ENCODE measurements at places on chromosomes 5 and 9.

DNA sequence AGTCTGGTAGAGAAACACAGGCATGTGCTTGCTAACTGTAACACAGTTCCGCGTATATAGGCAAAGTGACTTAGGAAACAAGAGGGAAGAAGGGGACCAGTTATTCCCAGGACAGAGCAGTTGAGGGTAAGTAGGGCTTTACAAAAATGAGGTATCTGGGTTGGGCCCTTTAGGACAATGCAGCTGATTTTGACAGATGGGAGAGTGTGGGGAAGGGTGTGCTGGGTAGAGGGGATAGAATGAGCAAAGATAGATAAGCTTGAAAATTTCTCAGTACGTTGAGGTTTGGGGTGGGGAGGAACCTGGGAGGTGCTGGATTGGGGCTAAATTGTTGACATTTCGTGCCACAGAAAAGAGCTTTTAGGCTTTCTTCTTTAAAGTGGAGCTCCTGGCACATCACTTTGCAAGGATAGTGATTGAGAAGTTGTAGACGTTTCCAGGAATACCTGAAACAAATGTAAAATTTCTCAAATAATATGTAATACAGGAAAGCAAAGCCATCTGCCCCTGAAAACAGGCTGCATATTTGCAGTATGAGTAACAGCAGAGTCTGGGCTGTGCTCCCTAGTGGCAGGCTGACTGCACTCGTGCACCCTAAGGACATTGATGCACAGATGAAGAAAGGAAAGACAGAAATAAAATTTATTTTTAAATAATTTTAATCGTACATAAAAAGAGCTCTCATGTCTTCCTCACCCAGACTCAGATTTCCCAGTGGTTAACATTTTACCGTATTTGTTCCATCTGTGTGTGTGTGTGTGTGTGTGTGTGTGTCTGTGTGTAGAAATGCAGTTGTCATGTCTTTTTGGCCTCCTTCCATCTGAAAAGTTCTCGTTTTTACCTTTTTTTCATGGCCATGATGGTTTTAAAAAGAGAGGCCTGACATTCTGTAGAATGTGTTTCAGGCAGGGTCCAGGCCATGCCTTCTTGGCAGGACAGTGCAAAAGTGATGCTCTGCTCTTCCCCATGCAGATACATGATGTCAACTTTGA lies 144.9 kb upstream of the DMRT1 start:
- peak; percentile 80 for DNase-seq

DNA sequence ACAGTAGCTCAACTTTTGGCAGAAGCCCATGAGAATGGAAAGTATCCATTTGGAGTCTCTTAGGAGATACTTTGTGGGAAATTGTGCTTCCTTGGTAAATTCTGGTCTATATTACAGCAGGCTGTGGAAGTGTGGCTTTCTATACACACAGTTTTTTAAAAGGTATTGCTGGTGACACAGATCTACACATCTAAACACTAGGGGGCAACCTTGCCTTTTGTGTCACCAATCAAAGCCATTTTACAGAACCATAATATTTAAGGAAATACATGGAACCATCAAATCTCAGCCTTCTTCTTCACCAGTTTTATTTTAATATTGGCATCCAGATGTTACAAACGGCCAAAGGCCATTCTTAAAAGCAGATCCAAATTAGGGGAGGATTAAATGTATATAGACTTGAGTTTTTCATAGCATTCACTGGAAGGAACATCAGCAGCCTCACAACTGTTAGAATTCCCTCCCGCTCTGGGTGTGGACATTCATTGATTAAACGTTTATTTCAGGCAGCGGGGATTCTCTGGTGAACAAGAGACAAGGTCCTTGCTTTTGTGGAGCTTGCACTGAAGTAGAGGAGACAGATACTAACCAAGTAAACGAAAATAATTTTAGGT lies 132.4 kb upstream of the EPB41L4A start:
- peak; percentile 82 for DNase-seq

DNA sequence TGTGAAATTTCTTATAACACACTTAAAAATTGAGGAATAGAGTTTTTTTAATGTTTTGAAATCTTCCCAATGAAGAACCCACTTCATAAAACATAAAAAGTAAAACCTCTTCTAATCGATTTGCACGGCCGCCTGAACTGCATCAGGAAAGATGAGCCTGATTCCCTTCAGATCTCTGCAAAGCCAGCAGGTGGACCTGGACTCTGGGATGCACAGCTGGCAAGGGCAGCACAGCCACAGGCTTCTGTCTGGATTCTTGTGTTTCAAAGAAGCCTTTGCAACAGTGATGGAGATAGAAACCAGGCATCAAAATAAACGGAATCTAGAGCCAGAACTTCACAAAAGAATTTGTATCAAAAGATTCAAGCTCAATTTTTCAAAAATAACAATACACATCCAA lies 36.0 kb upstream of the SPATA31C2 start:
- no peak for DNase-seq

DNA sequence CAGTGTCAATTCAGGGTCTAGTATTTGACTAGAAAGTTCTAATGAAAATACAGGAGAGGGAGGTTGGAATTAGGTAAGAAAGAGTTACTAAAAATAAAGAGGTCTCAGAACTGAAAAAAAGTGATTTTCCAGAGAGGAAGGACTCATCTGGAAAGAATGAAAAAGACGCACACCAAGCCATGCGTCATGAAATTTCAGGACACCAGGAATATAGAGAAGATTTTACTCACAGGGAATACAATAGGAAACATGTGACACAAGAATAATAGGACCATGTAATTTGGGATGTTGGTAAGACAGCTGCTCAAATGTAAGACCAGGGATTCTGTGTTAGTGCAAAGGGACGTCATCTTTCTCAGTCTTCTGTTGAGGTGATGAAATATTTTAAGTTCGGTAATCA lies 224.7 kb downstream of the GDNF start:
- DNase-seq, result peak; percentile 94

DNA sequence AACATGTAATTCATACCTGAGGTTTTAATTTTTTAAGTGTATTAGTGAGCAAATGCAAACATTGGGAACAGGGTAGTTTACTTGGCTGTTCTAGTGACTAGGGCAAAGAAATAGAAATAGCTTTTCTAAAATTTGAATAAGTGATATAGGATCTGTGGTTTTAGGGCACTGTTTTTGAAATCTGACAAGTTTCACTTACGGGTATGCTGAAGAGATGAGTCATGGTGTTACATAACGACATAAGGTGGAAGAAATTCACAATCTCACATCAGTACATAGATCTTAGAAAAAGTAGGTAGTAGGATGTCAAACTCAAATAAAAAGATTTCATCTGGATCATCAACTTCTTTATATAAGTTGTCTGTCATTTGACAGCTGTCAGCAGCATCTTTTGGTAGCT lies 772.3 kb downstream of the MAT2B start:
- DNase-seq, result peak; percentile 51

GRCh38 chr9:20197976-20198685 lies 409.3 kb upstream of the SLC24A2 start:
- no peak for DNase-seq

DNA sequence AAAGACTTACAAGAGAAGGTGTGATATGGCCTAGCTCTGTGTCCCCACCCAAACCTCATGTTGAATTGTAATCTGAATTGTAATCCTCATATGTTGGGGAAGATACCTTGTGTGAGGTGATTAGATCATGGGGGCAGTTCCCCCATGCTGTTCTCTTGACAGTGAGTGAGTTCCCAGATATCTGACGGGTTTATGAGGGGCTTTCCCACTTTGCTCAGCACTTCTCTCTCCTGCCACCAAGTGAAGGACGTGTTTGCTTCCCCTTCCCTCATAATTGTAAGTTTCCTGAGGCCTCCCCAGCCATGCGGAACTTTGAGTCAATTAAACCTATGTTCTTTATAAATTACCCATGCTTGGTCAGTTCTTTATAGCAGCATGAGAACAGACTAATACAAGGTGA lies 49.0 kb downstream of the CDO1 start:
- no peak for DNase-seq

DNA sequence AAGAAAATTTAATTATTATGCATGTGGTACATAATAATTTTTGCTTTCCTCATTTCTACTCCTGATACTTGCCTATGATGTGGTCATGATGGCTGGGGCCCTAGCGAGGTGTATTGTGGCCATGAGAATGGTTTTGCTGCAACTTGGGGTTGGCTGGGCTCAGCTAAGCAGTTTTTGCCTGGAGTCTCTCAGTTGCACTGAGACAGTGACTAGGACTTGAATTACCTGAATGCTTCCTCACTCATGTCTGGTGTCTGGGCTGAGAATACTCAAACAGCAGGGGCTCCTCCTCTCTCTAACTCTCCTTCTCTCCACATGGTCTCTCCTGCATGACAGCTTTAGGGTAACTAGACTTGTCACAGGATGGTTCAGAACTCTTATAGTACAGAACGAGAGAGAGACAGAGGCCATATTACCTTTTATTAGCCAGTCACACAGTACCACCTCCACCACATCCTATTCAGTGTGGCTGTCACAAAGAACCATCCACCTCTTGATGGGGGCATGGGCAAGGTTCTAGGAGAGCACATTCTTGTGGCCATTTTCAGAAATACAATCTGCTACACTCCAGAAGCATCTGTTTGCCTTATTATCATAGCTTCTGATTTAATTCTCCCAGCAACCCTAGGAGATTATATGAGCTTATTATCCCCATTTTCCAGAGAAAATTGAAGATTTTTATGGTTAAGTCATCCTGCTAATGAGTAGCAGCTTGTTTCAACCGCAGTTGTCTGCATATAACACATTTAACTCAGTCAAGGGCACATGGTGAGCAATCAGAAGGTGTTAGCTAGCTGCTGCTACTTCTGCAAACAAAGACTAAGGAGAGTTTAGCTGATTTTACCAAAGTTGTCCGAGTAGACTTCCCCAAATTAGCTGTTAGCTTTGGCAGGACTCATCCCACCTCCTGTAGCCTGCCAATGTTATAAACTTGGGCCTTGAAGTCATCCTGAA lies 245.1 kb downstream of the DOCK8 start:
- DNase-seq, result no peak

GRCh38 chr5:55227664-55228430 lies 732 bp upstream of the MCIDAS start:
- no peak for DNase-seq

DNA sequence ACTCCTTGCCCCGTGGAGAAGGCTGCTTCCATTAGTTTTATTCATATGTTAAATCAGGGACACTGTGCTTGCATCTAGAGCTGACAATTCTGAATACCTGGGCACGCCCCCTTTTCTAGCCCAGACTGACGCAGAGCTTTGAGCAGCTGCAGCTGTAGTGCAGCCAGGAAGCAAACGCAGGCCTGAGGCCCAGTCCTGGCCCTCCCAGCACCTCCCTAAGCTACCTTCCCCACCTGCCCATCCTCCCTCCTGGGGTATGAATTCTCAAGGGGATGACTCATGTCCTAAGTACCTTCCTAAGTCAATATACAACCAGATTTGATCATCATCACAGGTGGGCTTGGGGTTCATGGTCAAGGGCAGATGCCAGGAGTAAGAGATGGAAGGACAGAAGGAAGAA lies 3.5 kb downstream of the PHF19 start:
- no peak for DNase-seq

DNA sequence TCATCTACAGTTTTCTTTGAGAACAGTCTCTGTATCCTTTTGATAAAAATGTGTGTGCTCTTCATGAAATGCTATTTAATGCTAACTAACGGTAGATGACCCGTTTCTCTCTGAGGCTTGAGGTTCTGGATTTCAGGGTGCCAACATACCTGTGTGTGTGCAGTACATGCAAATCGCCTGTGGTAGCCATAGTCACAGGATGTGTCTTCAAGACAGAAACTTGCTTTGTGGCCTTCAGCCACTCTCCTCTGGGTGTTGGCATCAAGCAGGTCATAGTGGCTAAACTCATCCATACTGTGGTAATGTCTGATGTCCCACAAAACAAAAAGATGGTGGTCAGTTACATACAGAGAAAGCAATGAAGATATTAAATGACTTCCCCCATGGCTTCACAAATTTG lies 4.2 kb downstream of the LOX start:
- DNase-seq, result no peak

GRCh38 chr9:14175778-14176177 lies 138.2 kb downstream of the NFIB start:
- DNase-seq, result peak; percentile 65

GRCh38 chr9:127890053-127890452 lies 9.3 kb downstream of the ST6GALNAC6 start:
- no peak for DNase-seq

DNA sequence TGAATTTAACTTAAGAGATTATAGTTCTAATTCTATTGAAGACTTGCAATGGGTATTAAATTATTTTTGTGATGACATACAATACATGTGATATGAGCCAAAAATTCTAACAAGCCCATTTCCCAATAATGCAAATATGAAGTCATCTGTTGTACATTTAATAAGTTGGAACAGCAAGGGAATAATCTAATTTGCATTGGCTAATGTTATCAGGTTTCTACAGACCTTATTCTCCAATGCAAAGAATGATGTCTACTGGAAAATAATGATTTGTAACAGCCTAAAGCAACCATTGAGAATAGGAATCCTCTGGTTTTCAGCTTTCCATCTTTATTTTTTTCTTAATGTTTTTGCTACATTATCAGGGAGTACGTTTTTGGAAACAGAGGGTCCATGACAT lies 89.1 kb upstream of the MINAR2 start:
- DNase-seq, result no peak

GRCh38 chr9:26809795-26810194 lies 82.8 kb downstream of the CAAP1 start:
- peak; percentile 92 for DNase-seq

DNA sequence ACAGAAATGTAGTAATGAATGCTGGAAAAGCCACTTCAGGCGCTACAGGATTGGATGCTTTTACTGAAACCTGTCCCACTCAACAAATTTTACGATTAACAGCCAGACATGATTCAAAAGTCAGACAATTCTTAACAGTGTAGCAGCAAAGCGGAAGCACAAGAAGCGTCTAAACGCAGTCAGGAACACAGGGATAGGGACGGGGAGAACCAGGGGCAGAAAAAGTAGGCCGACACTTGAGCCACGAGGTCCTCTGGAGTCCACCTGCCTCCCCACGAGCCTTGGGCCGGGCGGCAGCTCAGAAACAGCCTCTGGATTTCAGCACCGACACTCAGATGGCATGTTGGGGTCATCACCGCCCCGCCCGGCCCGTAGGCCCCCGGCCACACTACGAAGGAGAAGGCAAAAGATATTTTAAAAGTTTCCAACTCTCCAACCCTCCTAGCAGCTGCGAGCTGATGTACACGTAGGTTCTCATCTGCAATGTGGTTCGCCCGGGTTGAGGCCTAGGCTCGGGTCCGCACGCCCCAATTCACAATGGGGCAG lies 615 bp downstream of the RACK1 start:
- DNase-seq, result no peak

GRCh38 chr5:152650413-152650812 lies 245.3 kb upstream of the NMUR2 start:
- no peak for DNase-seq

- DNase-seq, result no peak
Observed at GRCh38 chr9:137734181-137734580, 115.4 kb downstream of the EHMT1 start.
